Fibroblast of the aortic adventitia (primary cell): ENCODE measurements at places on chromosomes 2 and 18. TPM values are rescaled to one million over a fixed set of nuclear protein-coding genes. Genes with fewer than 3 reads are reported as not detected.

Gene NOL4
- not detected in 2 replicates for total RNA-seq

Gene PPM1B
- 30.0 and 57.9 TPM in 2 replicates for total RNA-seq

GRCh38 chr2:218284106-218284811 lies 8.0 kb downstream of the TMBIM1 start:
- DNase-seq, result peak; percentile 77

GRCh38 chr2:103605071-103605780 lies 843.4 kb downstream of the TMEM182 start:
- no peak for DNase-seq

- DNase-seq, result no peak
These were observed 88.5 kb upstream of the RBMS1 start for GRCh38 chr2:160582081-160582480.

DNA sequence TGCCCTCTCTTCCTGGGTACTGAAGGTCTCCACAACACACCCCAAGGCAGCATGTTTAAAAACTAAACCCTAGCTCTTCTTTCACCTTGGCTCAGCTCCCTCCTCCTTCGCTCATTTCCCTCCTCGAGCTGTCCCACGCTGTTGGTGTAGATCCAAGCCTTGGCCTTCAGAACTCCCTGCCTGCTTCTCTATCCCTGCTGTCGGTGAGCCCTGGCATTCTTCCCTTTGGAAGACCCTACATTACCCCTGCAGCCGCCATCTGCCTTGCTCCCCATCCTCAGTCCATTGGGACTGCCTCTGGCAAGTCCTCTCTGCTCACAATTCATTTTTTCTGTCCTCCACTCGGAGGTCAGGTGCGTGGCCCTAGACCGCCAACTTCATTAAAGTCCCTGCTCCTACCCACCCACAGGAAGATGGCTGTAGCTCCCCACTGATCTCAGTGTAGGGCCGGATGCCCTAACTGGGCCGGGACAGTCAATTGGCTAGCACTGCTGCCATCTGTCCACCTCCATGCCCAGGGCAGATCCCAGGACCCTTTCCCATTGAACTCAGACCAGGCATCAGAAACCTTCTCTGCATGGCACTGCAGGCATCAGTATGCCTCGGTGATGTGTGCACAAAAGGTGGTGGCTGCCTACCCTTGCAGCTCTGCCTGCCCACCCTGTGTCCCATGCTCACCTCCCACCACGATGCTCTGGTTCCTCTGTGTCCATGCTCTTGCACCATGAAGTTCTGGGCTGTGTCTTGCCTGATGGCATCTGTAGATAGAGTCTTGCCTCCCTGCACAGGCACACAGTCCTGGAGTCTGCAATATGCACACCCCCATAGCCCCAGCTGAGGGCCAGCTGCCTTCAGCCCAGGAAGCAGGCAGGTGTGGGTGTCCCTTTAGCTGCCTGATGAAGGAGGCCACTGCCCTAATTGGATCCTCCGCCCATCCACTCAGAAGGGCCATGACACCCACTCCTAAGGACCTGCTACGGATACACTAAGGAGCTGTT lies 5.7 kb downstream of the AMER3 start:
- DNase-seq, result no peak

GRCh38 chr2:232562515-232563151 lies 12.1 kb downstream of the EIF4E2 start:
- no peak for DNase-seq

- DNase-seq, result peak; percentile 100
These were observed 239.4 kb upstream of the TANK start for GRCh38 chr2:160920791-160921303.

DNA sequence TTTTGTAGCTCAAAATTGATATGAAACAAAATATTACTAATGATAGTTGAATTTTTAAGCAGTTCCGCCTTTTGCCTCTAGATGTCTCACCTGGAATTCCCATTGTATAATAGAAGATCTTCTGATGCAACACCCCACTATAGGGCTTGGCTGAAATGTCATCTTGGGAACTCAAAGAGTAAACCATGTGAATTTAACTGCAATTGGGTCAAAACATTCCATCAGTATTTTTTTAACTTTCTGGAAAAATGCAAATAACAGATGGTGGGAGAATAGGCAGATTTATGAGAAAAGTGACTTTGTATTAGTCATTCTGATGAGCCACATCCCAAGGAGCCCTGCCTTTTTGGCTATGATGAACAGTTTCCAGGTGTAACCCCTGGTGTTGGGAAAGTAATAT lies 489.9 kb downstream of the NYAP2 start:
- peak; percentile 93 for DNase-seq

DNA sequence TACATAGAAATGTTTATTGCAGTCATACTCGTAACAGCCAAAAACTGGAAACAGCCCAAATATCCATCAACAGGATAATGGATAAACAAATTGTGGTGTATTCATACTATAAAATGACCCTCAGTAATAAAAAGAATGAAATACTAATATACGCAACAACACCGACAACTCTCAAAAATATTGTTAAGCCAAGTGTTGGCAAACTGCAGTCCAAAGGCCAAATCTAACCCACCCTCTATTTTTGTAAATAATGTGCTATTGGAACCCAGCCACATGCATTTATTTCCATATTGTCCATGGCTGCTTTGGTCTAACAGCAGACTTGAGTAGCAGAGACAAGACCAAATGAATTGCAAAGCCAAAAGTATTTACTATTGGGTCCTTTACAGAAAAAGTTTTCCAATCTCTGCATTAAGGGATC lies 151.0 kb downstream of the MREG start:
- no peak for DNase-seq

Gene SLC5A7
- not detected in 2 replicates for total RNA-seq

- no peak for DNase-seq
These were observed 179.7 kb downstream of the HAUS1 start for GRCh38 chr18:46283895-46284295.

Gene SERPINB12
- total RNA-seq, result not detected in 2 replicates

Gene MPHOSPH10
- 23.4 and 56.3 TPM in 2 replicates for total RNA-seq

- DNase-seq, result no peak
These were observed 143.0 kb downstream of the ZEB2 start for GRCh38 chr2:144376926-144377325.

- DNase-seq, result no peak
These were observed 310.8 kb downstream of the ETAA1 start for GRCh38 chr2:67707896-67708295.

DNA sequence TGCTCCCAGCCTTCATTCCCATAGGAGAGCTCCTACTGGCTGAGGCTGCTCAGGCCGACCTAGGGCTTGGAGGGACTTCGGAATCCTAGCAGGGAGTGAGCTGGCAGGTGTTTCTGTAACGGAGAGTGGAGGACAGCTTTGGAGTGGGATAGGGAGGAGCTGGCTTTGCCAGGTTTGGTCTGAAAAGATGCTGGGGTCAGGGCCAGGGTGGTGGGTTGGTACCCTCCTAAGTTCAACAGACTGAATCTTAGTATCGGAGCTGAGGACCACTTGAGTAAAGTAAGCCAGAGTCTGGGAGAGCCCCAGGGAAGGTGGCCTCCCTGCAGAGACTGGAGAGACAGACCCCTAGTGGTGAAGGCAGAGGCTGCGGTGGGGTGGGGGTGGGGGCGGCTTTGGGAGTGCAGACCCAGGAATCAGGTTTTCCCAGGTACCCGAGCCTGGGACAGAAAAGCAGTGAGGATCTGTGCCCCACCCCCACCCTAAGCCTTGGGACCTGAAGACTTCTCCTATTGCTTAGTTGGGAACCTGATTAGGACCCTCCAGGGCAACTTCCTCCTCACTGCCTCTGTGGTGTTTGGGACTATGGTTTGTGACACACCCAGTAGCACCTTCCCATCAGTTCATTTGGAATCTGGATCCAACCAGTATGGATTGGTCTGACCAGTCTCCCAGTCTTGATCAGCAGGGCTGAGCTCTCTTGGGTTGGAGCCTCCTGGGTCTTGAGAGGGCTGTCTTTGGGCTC lies 3.0 kb downstream of the CNNM4 start:
- peak; percentile 12 for DNase-seq

- DNase-seq, result no peak
These were observed 20.7 kb upstream of the COPS8 start for GRCh38 chr2:237065071-237065377.

Gene TNFRSF11A
- total RNA-seq, result 0.08 and 1.1 TPM in 2 replicates

GRCh38 chr2:169031202-169031601 lies at the start of gene ABCB11:
Gene ABCB11 (minus strand): TSS chr2:169031324. CDS start chr2:169018125, 13,199 bp downstream.
- no peak for DNase-seq

Gene PSMA8
- not detected in 2 replicates for total RNA-seq

GRCh38 chr18:13237073-13237472 lies 18.5 kb downstream of the LDLRAD4 start:
- DNase-seq, result no peak

Gene PAX8
- 0.09 and 1.5 TPM in 2 replicates for total RNA-seq
